ENCODE measurements at places on chromosomes 4 and X.

GRCh38 chr4:14182148-14182547 is 554.6 kb upstream of the BOD1L1 start:
- no peak for DNase-seq

DNA sequence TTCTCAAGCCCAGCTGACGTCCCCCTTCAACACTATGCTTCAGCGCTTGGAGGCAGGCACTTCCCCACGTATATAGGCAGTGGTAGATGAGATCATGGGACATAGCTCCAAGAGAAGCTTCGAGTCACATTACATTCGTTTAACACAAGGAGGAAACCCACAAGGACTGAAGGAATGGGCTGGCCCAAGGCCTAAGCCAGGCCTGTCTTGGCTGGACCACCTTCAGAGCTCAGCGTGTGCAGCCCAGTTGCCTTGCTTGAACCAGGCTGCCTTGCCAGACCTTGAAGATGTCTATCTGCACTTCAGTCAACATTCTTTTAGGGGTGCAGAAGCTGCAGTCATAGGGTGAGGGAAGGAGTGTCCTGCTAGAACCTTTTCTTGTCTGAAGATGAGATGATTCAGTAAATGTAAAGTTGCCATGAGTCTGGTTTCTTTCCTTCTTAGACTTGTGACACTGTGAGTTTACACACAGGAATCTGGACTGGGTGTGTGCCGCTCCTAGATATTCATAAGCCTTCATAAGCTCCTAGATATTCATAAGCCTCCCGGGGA is 144.1 kb upstream of the RBPJ start:
- DNase-seq: no peak

- DNase-seq: no peak
These were observed 215.6 kb downstream of the DHX15 start for GRCh38 chr4:24368801-24369200.

- DNase-seq: no peak
These were observed 1910.0 kb upstream of the TENM3 start for GRCh38 chr4:180333162-180333561.

DNA sequence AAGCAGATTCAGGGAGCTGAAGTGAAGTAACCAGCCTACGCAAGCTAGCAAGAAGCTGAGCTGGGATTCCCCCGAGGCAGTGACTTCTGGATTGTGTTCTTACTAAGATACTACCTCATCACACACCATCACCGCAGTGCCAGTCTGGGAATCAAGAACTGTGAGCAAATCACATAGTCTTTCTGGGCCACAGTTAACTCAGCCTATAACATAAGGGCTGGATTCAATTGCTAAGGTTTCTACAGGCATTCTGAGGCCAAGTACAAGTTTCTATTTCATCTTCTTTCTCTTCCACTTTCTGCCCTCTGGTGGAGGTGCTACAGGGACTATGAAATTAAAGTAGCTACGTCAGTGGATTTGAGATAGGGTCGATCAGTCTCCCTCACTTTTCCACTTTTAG is 1.4 kb upstream of the CORIN start:
- DNase-seq: no peak

GRCh38 chr4:88219099-88219498 is 60.7 kb upstream of the ABCG2 start:
- no peak for DNase-seq

DNA sequence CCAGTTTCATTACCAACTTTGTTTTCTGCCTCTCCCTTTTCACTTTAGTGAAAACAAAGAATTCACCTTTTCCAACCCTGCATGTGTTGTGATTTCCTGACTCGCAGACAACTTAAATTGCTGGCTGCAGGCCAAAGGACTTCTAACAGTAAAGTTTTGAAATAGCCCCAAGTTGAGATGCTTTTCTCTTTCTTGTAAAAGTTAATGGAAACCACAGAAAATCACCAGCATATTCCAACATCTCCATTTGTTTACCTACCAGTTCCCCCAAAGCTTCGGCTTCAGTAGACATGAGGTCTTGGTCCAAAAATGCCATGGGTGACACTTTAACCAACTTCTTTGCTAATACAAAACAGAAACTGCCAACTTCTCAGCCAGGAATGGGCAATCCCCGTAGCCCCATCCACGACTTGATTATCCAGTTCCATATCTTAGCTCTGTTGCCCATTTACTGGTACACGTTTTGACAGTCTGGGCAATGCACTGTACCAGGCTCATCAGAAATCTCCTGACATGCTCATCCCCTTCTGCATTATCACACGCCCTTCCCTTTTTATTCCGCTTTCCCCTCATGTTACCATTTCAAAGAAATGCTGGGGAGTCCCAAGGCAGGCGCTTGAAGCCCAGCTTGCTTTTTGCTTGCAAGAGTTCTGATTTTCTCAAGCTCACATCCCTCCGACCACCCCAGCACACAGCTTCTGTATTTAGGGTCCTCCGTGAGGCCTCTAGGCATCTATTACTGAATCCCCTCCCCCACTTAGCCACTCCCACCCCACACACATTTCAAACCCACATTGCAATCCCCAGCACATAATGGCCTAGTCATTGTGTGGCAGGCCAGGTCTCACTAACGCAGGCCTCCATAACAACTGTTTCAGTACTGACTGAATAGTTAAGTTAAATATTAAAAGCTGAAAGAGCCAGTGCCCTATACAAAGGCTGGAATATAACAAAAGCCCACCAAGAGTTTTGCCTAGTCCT is 137.9 kb upstream of the S100G start:
- no peak for DNase-seq

- no peak for DNase-seq
These were observed 50.7 kb downstream of the UBE2NL start for GRCh38 chrX:143934542-143934941.

GRCh38 chrX:46917622-46918021 is 5.4 kb downstream of the JADE3 start:
- no peak for DNase-seq

- no peak for DNase-seq
These were observed 5.7 kb downstream of the ZNF280C start for GRCh38 chrX:130263016-130263415.

DNA sequence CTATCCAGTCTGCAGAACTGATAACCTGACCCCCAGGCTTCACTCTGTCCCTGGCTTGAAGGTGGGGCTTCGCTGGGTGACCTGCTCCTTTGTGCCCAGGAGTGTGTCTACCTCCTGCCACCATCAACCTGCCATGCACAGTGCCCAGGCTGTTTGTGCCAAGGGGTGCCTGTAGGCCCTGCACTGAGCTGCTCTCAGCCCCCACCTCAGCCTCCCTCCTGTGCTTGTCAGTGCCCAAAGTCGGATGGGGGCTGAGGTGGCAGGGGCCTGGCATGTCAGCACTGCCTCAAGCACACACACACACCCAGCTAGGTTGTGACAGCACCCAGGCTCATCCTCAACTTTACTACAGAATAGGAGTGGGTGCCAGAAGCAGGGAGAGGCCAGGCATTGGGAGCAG is 23.5 kb downstream of the SPCS3 start:
- DNase-seq: no peak

GRCh38 chr4:107993969-107994368 is 4.3 kb downstream of the HADH start:
- no peak for DNase-seq

DNA sequence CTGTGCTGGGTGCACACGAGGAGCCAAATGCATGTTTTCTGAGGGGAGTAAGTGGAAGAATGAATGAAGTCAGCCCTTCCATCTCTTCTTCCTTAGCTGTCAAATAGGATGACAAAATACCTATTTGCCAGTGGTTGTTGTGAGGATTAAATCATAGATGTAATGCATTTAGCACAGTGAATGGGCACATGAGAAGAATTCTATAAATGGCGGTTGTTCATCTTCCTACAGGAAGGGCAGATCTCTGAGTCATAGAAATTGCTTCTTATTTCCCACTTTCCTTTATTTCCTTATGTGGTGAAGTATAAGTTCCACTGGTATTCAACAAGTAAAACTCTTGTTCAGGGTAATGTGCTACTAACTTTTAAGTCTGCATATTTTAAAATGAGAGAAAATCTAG is 83.1 kb downstream of the SORBS2 start:
- no peak for DNase-seq

GRCh38 chr4:87225936-87226335 is 5.5 kb upstream of the KLHL8 start:
- DNase-seq: no peak

GRCh38 chr4:184265546-184266351 is 48.1 kb upstream of the ENPP6 start:
- no peak for DNase-seq

DNA sequence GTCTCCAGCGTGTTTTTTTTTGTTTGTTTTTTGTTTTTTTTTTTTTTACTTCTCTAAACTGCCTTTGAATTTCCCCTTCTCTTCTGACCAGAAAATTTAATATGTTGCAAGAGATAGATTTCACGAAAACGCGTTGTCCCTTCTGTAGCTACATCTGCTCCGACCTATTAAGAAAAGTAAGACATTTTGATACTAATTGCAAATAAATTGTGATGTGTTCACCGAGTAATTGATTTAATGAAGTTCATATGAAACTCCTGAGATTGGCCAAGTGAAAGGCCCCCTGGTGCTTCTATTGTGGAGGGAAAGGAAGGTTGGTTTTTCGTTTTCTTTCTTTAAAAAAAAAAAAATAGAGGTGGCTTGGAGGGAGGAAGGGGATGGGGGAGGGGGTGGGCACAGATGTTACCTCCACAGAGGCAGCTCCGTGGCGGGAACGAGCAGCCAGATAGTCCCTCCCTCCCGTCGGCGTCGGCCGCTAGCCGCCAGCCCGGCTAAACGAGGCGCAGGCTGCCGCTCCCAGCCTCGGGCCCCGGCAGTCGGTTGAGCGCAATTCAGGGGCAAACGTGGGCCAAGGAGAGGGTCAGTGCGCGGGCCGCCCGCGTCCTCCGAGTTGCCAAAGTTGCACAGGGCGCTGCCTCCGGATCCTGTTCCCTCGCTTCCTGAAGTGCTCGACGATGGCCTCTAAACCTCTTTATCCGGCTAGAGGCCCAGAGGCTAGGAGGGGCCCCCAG is 139.1 kb upstream of the ZIC3 start:
- no peak for DNase-seq

GRCh38 chr4:52249581-52249980 is 198.5 kb downstream of the SPATA18 start:
- DNase-seq: no peak

- DNase-seq: no peak
These were observed 7.7 kb downstream of the LSM6 start for GRCh38 chr4:146183209-146183608.

- no peak for DNase-seq
These were observed 285.0 kb downstream of the STIM2 start for GRCh38 chr4:27145597-27145996.

GRCh38 chrX:46634577-46634976 is 61.0 kb downstream of the CHST7 start:
- DNase-seq: no peak

- no peak for DNase-seq
These were observed 112.8 kb upstream of the H2AZ1 start for GRCh38 chr4:100062921-100063320.

DNA sequence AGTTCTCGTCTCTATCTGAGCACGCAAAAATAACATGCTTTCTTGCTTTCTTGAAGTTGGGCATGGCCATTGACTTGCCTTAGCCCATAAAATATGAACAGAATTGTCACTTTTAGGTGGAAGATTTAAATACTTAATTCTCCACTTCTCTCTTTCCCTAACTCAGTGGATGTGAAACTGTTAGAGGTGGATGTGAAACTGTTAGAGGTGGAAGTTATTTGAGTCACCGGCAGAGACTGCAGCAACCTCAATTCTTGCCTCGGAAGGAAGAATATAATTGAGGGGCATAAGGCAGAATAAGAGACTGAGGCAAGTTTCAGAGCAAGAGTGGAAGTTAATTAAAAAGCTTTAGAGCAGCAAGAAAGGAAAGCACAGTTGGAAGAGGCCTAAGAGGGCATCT is 2.8 kb upstream of the PARM1 start:
- no peak for DNase-seq

DNA sequence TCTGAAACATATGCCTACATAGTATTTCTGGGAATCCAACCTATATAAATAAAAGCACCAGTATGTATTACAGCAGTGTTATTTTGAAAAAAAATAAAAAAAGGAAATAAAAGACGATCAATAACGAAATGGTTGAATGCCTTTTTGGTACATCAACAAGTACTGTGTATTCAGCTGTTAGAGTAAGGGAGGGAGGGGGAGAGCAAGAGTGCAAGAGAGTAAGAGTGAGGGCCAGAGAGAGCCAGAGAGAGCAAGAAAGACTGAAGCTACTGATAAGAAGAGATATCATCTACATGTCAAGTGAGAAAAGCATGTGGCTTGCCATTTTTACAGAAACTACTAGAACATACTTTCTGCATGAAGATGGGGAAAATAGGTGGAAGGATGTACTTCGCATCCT is 1.8 kb downstream of the SPIN4 start:
- DNase-seq: no peak

DNA sequence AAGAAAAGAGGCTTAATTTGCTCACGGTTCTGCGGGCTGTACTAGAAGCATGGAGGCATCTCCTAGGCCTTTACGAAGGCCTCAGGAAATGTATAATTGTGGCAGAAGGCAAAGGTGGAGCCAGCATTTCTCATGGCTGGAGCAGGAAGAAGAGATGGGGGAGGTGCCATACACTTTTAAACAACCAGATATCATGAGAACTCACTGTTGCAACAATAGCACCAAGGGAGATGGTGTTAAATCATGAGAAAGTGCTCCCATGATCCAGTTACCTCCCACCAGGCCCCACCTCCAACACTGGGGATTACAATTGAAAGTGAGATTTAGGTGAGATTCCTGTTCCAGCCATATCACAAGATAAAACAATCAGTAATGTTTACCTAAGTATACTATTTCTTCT is 45.5 kb downstream of the MTHFD2L start:
- no peak for DNase-seq

DNA sequence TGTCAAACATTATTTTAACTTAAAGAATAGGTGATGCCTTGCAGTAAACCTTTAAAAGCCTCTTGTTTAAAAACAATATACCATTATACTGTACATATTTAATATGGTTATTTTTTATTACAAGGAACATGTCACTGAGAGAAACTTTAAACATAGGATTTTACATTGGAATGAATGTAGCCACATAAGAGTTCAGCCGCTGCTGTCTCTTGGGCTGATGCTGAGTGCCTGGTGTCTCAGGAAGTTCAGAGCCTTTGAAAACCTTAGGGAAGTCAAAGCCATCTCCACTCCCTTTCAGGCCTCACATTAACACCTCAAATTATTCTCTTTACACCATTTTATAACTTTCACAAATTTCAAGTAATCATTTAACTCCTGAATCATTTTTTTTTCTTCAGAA is 93.5 kb upstream of the DKK2 start:
- DNase-seq: no peak

GRCh38 chrX:11566173-11566572 is 99.5 kb downstream of the ARHGAP6 start:
- DNase-seq: no peak

DNA sequence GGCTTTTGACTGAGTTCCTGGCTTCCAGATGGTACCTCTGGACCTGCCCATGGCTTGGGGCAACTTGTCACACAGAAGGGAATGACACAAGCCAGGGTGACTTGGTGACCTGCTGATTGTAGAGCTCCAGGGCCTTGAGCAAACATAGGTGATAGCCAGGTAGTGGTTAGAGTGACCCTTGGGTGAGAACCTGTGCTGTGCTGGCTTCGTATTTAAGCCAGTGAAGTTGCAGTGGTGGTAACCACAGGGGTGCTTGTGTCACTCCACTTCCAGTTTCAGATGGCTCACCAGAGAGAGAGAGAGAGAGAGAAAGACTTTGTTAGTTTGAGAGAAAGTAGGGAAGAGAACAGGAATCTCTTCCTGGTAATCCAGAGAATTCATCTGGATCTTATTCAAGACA is 471.6 kb downstream of the ZIC3 start:
- DNase-seq: no peak

Data from hypothalamus (tissue), 51 donors.